ENCODE measurements at places on chromosomes 3 and 15.

GRCh38 chr3:72018343-72018984, 233.5 kb upstream of the PROK2 start:
- DNase-seq, result no peak

DNA sequence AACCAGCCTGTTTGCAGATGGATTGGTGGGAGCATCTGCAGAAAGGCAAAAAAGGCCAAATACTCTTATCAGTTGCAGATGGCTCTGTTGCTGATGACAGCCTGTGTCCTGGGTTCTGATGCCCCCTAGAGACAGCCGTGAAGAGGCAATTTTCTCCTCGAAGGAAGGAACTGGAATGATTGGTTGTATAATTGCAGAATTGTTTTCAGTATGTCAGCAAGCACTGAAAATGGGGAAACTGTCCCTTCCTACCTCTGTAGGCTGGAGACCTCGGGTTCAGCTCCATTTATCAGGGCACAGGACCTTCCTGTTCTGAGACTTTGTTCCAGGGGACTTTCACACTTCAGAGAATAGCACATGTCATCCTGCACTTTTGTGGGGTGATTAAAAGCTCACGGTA, 103.0 kb downstream of the PGPEP1L start:
- no peak for DNase-seq

- no peak for DNase-seq
These were observed 130.6 kb upstream of the TGFBR2 start for GRCh38 chr3:30475809-30476178.

- DNase-seq, result no peak
These were observed 71.0 kb downstream of the SOX14 start for GRCh38 chr3:137835096-137835495.

- peak; percentile 32 for DNase-seq
These were observed 46.3 kb downstream of the SENP7 start for GRCh38 chr3:101466465-101467309.

DNA sequence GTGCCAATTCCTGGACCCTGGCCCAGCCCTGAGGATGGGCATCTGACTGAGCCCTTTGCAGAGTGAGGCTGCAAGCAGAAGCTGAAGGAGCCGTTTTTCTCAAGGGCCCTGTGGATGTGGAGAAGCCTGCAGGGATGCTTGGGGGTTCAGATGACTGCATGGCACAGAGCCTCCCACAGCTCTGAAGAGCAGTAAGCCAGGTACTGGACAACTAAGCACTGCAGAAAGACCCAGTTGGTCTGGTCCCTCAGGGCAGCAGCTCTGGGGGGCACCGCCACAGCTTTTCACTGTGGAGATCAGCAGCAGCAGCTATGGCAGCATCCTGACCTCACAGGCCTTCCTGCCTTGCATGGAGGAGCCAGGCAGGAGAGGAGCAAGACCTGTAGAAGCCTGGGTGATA, 67.6 kb downstream of the CRYGS start:
- DNase-seq, result no peak

- DNase-seq, result no peak
These were observed 150.5 kb upstream of the POU1F1 start for GRCh38 chr3:87426918-87427317.

DNA sequence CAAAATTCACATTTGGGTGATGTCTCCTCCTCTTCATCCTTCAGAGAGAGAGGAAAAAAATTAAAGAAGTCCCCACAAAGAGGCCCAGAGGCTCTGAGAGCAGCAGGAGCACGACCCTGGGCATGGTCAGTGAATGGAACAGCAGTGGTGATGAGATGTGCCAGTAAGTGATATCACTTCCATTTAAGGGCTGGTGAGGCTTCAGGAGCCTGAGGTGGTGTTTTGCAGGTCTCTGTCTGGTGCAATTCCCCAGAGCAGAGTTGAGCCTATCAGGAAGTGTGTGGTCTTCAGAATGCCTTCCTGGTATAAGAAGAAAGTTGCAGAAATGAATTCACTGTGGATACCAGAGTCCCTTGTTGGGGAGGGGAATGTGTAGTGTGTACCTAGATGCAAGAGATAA, 21.4 kb downstream of the ERICH6 start:
- DNase-seq, result no peak

DNA sequence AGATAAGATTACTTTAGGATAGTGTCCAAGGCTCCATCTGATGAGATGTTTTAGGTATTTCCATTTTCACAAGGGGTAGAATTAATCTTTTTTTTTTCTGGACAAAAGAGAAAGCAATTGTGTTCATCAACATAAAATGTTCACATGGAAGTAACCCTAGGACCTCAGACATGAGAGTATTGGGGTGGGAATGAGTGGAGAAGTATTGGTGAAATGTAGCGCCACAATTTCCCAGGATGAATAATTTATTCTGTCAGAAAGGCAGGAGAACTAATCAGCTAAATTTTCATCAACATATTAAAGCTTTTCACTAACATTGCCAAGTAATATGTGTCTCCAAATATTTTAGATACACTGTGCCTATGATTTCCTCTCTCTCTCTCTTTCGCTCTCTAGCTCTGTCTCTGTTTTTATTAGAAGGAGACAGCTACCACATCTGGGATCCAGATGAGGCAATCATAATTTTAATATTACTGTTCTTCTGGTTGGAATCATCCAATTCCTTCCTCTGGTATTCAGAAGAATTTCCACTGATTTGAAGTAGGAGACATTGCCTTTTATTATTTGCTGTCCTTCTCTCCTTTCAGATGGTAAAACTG, 21.6 kb upstream of the ZNF280D start:
- no peak for DNase-seq

GRCh38 chr15:77085297-77085696, 14.4 kb upstream of the TSPAN3 start:
- no peak for DNase-seq

- DNase-seq, result no peak
These were observed 49.0 kb downstream of the B3GNT5 start for GRCh38 chr3:183301937-183302580.
